ENCODE measurements at places on chromosomes 5 and 9.

DNA sequence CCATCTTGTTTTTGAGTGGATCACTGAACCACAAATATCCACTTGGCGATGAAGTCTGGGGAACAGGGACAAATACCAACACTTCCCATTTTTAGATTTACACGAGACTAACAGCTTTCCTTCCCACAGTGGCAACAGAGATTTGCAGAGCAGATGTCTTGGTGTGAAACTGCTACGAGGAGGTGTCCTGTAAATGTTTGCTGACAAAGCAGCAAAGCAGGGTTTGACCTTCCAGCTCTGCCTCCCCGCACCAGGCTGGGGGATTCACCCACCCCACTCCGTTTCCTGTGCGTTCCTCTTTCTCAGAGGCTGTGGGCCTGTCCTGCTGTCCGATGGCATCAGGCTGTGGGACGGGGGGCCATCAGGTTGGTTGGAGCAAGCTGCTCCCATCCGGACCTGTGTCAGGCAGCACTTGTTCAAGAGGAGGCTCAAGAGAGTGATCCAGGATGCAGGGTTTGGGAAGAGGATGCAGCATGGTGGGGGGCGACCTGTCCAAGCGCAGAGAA lies 693 bp upstream of the RGS3 start:
- no peak for DNase-seq

DNA sequence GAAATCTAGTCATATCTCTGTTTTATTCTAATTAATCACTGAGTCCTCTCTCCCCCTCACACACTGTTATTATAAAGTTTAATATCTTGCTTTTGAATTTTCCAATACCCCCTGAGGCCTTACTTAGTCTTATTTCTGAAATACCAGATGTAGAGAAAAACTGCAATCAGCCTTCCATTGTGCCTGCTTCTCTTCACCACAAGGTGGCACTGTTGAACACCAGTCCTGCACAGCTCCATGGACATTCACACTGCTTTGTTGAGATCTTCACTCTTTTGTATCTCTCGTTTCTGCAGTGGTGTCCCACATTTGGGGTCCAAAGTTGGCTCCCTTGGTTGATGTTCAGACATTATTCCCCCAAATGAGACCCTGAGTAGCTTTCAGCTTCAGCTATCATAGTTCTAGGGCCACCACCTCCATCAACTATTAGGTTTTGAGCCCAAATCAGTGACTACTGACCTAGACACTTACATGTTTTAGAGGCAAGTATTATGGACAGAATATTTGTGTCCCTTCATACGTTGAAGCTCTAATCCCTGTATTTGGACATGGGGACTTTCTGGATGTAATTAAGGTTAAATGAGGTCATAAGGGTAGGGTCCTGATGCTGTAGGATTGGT lies 24.3 kb downstream of the BOD1 start:
- no peak for DNase-seq

DNA sequence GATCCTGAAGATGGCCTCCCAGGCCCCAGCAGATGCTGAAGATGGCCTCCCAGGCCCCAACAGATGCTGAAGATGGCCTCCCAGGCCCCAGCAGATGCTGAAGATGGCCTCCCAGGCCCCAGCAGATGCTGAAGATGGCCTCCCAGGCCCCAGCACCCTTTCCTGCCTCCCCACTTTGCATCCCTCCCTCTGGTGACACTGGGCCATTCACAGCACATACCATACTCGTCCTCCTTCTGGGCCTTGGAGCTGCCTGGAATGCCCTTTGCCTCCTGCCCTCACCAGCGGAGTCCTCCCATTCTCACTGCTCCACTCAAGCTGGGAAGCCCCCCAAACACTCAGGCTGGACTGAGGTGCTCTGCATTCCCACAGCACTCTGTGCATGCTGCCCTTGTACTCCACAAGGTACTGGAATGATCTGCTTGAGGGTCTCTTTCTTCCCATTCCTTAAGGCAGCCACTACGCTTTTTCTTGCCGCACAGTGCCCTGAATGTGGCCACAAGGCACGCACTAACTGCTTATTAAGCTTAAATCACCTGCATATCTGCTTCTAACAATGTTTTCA lies 550.0 kb downstream of the BNC2 start:
- DNase-seq = no peak

DNA sequence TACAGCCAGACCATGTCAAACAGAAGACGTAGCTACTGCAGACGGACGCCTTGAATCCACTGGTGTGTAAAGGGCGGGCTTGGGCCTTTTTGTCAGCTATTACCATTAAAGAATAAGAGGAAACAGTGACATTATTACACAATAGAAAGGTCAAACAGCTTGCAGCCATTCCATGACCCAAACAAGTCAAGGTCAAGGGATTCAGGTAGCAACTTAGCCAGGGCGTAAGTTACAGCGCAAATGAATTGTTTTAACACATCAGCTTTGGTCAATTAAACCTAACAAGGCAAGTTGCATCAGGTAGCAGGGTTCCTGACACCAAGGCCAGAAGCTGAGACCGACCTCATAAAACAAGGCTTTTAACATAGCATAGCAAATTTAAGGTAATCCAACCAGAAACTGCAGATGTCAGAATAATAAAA lies 15.3 kb downstream of the NFIB start:
- no peak for DNase-seq

GRCh38 chr5:22910523-22910922 lies 57.4 kb upstream of the CDH12 start:
- DNase-seq = no peak

- no peak for DNase-seq
Measured at GRCh38 chr9:34611251-34611810, 566 bp downstream of the RPP25L start.

DNA sequence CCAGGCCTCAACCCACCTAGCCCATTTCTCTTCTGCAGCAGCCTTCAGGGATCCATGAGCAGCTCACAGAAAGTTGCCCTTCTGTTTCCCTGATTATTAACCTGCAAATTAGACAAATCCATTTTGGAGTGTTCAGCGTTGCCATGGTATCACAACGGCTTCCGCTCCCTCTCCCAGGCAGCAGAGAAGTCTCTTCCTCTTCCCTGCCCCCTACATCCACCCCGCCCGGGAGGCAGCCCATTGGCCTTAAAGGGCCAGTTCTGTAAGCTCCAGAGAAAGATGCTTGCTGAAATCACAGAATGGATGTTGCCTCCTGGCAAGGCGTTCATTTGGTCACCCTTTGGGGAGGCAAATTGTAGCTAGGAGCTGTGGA lies 47.7 kb upstream of the BOD1 start:
- no peak for DNase-seq

DNA sequence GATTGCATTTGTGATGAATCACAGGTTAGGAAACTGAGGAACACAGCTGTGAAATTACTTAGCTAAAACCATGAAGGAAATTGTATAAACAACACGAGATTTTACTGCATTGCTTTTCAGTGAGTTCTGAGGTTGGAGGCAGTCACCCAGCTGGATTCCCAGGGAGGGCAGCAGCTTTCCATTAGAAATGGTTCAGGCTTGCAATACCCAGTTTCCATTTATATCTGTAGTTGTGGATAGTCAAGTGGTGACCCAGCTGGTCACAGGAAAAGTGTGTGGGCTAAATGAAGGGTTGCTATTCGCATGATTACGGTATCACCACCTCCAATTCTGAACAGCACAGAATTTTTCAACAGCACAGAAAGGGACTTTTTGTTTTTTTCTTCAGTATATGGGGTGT lies 34.3 kb upstream of the SPATA31D4 start:
- DNase-seq = no peak

DNA sequence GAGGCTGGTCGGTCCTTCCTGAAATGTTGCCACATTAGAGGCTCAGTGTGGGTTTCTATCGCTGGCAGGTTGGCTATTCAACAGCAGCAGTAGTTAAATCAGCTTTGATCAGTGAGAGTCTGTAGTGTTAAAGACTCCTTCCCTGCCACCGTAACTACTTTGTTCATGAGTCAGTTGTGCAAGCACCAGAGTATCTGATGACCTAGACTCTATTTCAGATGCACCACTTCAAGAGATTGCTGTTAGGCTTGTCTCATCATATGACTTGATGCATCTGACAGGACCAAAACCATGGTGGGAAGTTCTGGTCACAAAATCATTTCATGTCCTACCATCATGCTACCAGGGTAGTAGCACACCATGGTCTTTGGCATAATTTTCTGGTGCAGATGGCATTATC lies 482.7 kb upstream of the MPDZ start:
- DNase-seq = no peak

GRCh38 chr9:102521097-102521755 lies 473.9 kb upstream of the CYLC2 start:
- no peak for DNase-seq

GRCh38 chr9:104951487-104951886 lies 23.5 kb upstream of the ABCA1 start:
- DNase-seq = no peak

DNA sequence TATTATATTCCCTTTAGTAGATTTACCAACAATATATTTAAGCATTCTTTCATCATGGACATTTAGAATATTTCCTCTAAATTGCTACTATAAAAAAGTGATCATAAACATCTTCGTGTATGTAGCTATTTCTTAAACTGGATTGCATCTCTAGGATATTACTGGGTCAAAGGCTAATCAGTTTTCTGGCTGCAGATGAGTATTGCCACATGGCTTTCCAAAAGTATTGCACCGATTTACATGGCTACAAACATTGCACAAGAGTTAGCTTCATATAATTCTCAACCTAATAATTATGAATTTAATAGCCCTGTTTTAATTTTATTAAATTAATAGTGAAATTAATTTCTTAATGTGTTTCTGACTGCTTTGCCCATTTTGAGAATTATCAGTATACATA lies 183.4 kb downstream of the DMRT2 start:
- DNase-seq = no peak

DNA sequence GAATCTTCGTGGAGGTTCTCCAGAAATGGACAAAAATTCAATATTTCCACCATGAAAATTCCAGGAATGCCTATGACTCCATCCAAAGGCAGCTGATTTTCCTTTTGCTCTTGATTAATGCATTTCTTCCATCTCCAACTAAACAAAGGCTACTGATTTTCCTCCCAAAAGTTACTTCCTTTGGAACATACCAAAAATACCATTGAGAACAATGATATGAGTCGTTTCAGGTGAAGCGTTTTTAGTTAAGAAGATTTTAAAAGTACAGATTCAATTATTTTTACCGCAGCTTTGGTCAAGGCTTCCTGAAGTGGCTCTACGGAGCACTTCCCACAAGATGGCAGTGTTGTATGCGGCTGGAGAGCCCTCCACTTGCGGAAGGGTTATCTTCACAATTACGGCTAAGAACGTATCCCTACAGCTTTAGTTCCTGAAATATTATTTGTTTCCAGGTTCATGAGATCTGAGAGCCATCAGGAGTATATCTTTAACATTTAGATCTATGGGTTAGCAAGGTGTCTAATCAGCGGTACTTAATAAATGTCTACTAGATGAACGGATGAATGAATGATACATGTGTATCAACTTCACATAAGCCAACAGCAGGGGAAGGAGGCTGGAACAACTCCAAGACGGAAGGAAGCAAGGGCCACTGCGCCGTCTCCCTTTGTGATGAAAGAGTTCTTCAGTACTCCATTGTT lies 35.9 kb upstream of the ARSB start:
- DNase-seq = peak; percentile 74

GRCh38 chr9:118785456-118785855 lies 583.8 kb downstream of the BRINP1 start:
- no peak for DNase-seq

DNA sequence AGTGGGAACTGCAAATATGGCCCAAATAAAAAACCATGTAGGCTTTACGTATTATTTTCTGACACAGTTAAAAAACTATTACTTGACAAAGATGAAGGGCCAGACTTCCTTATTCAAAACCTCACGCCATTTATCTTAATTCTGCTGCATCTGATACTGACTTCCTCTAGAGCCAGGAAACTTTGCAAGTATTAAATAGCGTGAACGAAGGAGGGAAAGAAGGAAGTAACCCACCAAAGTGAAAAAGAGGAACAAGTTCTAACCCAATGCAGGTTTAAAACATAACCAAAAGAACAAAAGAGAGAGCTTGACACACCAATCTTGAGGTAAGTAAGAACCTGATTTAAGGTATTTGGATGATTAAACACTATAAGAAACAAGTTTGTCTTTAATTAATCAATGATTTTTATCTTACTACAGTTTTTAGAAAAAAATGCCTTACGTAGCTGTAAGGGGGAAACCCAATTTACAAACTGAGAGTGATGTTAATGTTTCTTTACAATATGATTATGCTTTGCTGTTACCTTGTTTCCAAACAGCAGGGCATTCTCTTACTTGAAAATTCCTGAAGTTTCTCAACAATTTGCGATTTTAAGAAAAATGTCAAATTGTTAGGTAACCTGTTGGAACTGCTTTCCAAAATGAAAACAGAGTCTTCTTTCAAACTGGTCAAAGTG lies at the start of gene GAPT:
Gene GAPT (plus strand): TSS at position 220 of the 677 bp plus-strand sequence. CDS start 3,102 bp downstream, outside the sequence.
- no peak for DNase-seq

DNA sequence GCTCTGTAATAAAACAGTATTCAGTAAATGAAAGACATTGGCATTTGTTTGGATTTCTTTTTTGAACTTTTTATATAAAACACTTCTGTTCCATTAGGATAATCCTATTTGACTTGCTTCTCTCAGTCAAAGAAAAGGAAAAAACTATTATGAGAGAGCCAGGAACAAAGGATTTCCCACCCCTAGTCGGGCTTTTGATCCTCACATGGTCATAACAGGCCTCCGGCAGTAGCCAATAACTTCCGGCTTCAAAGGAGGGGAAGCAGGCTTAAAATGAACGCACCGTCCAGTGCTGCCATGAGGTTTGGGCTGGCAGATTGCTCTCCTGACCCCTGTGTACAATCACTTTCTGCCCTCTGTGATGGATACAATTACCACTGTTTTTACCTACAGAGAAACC lies 209.3 kb downstream of the ZNF608 start:
- DNase-seq = no peak

GRCh38 chr5:134073404-134073803 lies 41.1 kb upstream of the TCF7 start:
- DNase-seq = no peak

- no peak for DNase-seq
Measured at GRCh38 chr9:120396931-120397330, 183.0 kb downstream of the CDK5RAP2 start.

DNA sequence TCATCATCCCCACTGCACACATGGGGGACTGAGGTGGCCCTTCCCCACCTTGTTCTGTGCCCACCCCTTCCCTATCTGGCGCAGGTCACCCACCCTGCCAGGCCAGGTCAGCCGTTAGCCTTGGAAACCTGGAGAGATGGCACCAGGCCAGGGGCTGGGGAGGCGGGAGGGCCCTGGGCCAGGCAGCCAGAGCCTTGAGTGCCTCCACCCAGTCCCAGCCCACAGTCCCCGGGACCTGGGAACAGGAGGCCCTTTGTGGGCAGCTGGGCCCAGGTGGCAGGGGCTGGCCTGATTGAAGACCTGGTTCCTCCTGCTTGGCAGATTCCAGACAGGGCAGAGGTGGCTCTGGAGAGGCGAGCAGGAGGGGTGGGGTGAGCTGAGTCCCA lies 70.6 kb downstream of the LRSAM1 start:
- DNase-seq = no peak
